Stimulated activated CD4-positive, alpha-beta T cell treated with anti-CD3 and anti-CD28 coated beads, Interleukin-12 subunit alpha, Interleukin-12 subunit beta, amount 100 ng/mL, for 4 hours (primary cell): ENCODE measurements at places on chromosomes 1 and 21.

DNA sequence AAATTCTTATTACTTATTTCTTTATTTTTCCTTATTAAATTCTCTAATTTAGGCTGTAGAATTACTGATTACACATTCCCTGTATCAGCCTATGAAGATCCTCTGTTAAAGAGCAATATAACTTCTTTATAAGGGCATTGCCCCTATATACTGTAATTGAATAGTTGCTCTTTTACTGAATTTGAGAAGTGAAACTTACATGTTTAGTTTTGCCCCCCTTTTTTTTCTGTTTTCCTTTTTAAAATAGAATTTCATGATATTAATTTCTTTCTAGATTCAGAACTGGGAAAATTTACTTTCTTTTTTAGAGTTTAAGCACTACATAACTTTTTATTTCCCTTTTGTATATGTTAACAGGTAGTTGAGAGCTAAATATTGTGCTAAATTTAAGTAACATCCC lies 29.5 kb upstream of the PGM1 start:
- DNase-seq, result no peak

DNA sequence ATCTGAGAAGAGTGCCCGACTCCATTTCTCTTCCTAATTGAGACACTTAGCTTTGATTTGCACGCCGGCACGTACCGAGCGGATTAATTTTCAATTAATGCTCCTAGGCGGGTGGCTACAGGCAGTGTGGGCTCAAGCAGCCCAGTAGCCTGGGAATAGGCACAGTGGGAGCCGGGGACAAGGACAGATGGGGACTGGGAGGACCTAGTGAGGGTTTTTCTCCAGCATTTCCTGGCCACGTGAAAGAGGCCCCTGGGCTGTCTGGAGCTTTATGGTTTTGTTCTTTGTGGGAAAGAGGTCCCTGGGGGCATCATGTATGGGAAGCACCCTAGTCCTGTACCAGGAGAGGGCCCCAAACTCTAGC lies 78.6 kb upstream of the CSF3R start:
- no peak for DNase-seq

- DNase-seq, result no peak
Measured at GRCh38 chr1:223717695-223718363, 5.5 kb downstream of the CAPN2 start.

GRCh38 chr1:44361478-44361877 lies 6.4 kb upstream of the ERI3 start:
- no peak for DNase-seq

DNA sequence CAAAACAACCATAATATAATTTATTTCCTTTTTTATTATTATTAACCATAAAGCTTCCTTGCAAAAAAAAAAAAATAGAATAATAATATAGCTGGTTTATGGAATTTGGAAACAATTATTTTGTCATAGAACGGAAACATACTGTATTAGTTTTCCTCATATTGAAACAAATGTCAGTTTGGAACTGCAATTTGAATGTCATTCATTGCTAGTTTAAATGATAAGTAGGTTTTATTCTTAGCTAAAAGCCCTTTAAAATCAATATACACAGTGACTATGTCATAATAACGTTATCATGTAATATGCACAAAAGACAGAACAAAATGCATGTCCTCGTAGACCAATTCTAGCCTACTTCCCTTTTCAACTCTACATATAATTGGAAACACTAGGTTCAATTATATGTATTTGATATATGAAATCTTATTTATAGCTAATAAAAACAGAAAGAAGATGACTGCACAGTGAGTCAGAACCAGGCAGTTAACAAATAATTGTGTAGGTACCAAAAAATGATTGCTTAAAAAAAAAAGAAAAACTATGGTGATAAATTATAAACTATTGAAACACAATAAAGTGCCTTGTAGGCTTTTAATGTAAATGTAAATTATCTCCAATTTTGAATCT lies 85.2 kb upstream of the EXO1 start:
- DNase-seq, result no peak
